ENCODE measurements at places on chromosomes 7 and 10. TPM values are rescaled to one million over a fixed set of nuclear protein-coding genes. Genes with fewer than 3 reads are reported as not detected.
A peak's percentile ranks its signal among the peaks of the same experiment; 100 is the strongest.

DNA sequence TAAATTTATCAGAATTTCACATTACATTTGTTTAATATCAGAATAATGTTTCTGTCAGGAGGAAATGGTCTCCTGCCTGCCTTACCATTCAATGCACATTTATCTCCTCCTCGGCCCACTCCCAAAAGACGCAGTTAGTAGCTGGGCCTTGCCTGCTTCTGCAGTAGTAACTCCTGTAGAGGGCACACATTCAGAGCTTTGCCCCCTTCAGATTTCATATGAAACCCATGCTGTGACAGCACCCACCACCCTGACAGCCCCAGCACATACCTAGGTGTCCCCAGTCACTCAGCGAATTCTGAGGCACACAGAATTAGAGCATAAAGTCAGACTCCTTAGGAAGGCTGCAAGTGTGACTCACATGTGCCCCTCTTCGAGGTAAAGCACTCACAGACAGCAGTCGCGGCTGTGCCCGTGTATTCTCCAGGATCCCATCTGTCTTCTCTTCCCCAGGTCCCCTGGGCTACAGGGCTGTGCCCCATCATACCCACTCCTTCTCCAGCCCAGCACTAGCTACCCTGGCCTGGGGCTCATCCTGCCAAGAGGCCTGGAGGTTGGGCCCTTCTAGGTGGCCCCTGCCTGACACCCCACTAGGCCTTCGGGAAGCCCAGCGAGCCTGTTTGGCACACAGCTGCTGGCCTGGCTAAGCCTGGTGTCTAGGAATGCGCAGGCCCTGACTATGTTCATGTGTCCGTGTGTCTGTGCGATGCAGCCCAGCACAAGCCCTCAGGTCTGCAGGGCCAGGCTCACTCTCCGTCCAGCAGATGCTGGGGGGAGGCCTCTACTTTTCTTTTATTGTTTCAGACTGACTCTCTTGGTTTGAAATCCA lies 4.7 kb upstream of the DEPP1 start:
- DNase-seq: no peak

GRCh38 chr10:49634069-49634660 lies 20.3 kb downstream of the CHAT start:
- no peak for DNase-seq

DNA sequence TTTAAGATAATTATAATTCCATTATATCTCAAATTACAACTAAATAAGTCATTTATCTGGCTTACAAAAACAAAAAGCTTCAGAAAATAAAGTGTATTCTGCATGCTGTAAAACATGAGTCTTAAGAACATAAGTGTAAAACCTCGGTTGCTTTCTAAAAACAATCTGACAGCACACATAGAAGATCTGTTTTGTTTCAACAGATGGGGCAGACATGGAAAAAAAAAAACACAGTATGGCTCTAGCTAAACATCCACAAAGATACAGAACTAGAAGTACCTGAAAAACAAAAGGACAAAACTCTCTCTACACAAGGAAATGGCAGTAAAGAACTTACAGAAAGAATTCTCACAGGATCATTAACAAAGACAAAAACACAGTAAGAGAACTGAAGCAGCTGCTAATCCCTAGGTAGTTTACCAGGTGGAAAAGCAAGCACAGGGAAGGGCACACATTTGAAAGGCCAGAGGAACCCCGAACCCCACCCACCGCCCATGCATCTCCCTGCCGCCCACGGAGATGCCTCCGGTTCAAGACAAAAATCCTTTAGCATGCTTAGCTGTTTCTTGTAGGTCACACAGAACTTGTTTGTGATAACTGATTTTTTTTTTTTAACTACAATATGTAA lies 42.5 kb downstream of the DLD start:
- no peak for DNase-seq

GRCh38 chr10:128557149-128557710 lies 431.0 kb upstream of the MKI67 start:
- DNase-seq: no peak

GPR26 gene
- not detected for total RNA-seq

- no peak for DNase-seq
Observed at GRCh38 chr7:108124820-108125219, 5.3 kb downstream of the LAMB4 start.

GRCh38 chr10:114174695-114175188 lies 739 bp upstream of the CCDC186 start:
- DNase-seq: no peak

HPSE2 gene
- total RNA-seq: not detected

ZPBP gene
- total RNA-seq: not detected

DNA sequence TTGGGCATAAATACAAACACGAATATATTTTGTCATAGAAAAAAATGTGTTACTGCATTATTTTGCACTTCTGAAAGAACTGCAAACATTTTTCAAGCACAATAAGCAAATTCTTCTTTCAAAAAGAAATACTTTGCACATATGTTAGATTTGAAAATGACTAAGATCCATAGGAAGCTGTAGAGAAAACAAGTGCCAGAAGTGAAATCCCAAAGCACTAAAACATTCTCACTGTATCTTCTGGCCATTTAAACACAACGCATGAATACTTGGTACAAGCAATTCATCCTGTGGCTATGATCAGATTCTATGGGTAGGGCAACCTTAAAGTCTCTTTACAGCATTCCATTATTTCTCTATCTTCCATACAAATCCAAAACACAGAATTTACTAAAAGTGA lies 225.4 kb upstream of the IMMP2L start:
- no peak for DNase-seq

- peak; percentile 60 for DNase-seq
Observed at GRCh38 chr10:43225787-43226153, 41.1 kb downstream of the RASGEF1A start.

DNA sequence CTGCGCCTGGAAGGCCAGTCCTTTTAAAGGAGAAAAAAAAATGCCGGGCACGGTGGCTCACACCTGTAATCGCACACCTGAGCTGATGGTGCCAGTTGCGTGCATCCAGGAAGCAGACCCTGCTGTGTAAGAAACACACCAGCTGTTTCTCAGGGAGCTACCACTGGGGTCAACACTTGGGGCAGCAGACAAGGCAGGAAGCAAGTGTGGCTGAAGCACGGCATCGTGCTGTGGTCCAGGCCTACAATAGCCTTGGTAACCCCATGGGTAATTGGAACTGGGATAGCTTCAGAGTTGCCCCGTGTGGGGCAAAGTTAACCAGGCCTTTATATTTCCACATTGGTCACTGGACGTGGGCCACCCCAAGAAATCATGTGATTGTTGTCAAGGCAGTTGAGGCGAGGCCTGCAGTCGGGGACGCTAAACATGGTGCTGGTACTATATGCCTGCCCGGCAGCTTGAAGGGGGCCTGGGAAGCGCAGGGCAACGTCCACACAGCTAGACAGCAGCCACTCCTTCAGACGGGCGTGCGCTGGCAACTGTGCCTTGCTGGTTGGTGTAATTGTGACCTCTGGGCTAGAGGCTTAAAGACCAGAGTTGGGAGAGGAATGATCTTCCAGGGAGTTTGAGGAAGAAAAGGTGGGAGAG lies 2.5 kb upstream of the TACR2 start:
- DNase-seq: no peak

DNA sequence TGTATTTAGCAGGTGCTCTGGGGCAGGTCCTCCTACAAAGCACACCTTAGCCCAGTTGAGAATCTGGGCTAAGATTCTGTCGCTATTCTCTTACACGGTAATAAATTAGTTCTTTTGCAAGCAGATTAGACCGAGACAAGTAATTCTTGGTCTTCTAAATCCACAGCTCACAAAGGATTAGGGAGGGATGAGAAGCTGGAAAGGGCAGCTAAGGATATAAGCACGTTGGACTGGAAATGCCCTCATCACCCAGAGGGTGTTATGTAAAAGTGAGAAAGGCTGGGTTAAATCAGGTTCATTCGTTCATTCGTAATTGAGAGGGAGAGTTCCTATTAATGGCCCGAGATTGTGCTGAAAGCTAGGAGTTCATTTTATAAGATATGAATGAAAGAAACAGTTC lies 41.8 kb downstream of the PFKFB3 start:
- DNase-seq: no peak

DNA sequence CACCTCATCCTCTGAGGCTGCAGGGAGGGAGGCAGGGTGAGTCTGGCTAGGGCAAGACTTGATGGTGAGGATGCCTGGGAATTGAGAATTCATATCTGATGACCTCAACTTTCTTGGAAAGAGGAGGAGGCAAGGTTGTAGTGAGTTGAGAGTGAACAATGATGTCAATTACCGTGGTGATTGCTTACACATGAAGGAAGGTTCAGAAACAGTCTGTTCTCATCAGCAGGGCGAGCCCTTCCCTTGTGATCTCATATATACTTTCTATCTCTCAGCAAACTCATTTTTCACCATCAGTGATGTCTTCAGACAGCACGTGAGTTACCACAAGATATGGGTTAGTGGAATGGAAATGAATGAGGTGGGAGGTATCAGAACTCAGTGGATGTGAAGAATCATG lies 20.1 kb upstream of the COL13A1 start:
- no peak for DNase-seq

GRCh38 chr10:24434961-24435360 lies 226.0 kb downstream of the KIAA1217 start:
- no peak for DNase-seq

PRR15 gene
- 0.11 TPM for total RNA-seq

DNA sequence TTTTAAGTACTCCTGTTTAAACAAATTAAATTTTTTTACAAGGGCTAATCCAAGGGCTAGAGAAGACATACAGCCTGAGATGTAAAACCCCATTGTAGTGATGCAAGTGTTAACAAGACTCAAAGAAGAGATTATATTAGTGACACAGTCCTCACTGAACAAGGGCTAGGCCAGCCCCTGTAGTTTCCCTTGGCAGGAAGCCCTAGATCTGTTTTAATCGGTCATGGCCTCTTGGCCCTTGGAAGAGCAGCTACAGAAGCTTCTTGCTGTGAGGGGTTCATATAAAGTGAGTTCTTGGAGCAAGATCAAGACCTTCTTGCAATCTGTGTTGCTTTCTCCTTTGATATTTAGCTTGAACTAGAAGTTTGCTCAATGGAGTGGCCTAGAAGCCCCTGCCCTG lies 1339.4 kb downstream of the XPNPEP1 start:
- no peak for DNase-seq

KCNMA1 gene
- 0.18 TPM for total RNA-seq

IL2RA gene
- 639 TPM for total RNA-seq

BTBD16 gene
- not detected for total RNA-seq

GRCh38 chr10:45460235-45460878 lies 86.3 kb downstream of the ALOX5 start:
- DNase-seq: no peak

DNA sequence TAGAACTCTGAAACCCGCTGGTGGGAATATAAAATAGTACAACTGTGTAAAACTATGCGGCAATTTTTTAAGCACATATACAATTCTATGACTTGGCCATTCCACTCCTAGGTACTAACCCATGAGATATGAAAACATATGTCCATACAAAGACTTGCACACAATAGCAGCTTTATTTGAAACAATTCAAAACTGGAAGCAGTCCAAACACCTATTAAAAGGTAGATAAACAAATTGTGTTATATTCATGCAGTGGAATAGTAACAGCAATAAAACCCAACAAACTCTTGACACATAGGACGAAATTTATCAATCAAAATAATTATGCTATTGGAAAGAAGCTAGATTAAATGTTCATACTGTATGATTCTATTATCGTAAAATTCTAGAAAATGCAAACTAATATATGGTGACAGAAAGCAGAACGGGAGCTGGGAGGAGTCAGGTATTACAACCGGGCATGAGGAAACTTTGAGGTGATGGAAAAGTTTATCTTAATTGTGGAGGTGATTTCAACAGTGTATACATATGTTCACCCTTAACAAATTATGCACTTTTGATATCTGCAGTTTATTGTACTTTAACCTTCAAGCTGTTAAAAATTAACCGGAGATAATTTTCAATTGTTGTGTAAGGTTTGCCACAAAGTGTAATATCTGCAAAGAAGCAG lies 803 bp upstream of the STK31 start:
- no peak for DNase-seq

SLIT1 gene
- 0.10 TPM for total RNA-seq

OR2A1 gene
- not detected for total RNA-seq

GRCh38 chr10:57202356-57202755 lies 841.3 kb upstream of the ZWINT start:
- no peak for DNase-seq

LGI1 gene
- not detected for total RNA-seq

OR2A14 gene
- total RNA-seq: not detected

ITGB8 gene
- 0.11 TPM for total RNA-seq

GRCh38 chr7:106462365-106462859 lies 177.6 kb upstream of the NAMPT start:
- DNase-seq: no peak

NAT16 gene
- total RNA-seq: not detected

SYT15 gene
- total RNA-seq: 0.46 TPM
